Suppressor macrophage (primary cell): ENCODE measurements at places on chromosomes 11 and 22.

DNA sequence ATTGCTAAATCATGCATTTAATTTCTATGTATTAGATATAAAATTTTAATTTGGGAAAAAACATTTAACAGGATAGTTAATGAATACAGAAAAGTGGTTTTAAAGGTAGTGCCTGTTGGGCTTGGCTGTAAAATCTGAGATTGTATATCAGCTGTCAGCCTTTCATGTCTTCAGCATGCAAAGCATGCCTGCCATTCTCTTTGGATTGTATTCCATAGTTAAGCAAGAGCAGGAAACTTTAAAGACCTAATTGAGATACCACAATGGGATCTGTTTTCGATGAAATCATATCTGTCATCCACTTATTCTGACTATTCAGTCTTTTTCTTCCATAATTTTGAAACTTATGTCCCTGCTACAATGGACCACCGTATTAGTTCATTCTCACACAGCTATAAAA, 451.0 kb upstream of the DDI1 start:
- no peak for DNase-seq

DNA sequence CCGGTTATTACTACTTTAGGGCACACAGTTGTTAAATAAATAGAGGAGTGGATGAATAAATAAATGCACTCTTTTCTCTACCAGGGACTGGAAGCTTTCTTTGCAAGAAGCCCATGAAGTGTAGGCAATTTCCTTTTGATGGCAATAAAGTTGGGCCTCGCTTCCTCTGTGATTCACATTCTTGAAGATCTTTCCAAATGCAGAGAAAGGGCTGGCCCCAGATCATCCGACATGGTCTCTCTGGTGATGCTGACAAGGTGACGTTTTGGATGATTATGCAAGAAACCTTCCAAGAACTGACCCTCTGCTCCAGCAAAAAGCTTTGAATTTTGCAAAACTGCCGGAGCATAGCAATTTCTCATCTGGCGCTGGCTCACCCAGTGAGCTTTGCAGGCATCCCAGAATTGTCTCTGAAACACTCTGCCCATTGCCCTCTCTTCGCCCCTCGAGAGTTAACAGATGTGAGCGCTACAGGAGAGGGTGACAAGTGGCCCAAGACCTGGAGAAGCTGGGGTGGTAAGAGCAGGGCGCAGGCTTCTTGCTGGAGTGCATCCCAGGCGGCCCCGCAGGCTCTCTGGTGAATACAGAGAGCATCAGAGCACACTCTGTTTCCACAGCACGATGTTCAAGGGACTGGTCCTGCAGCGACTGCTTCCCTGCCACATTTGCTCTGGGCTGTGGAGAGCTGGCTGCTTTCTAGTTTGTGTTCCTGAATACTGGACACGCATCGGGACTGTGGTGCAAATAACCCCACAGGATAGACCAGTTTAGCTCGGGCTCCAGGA, 11.5 kb upstream of the IFT27 start:
- DNase-seq: no peak

- no peak for DNase-seq
Observed at GRCh38 chr11:114232400-114233059, 63.7 kb upstream of the NNMT start.

DNA sequence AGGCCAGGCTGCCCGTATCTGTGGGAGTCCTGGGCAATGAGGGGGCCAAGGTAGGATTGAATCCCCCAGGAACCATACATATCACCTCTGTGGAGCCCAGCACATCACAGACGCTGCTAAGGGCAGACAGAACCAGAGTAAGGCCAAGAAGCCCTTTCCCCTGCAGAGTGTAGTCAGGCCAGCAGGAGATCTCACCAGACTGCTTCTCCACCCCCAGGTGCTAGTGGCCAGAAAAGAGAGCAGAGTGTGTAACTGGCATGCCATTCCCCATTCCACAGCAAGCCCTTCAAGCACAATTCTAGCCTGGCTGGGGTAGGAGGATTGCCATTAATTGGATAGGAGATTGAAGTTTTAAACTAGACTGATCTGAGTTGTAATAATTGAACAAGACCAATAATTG, 28.0 kb upstream of the FCHSD2 start:
- DNase-seq: no peak

GRCh38 chr22:32310777-32311176, 46.9 kb upstream of the RFPL3 start:
- no peak for DNase-seq

- DNase-seq: no peak
Observed at GRCh38 chr11:92443199-92443598, 218.6 kb downstream of the FAT3 start.

DNA sequence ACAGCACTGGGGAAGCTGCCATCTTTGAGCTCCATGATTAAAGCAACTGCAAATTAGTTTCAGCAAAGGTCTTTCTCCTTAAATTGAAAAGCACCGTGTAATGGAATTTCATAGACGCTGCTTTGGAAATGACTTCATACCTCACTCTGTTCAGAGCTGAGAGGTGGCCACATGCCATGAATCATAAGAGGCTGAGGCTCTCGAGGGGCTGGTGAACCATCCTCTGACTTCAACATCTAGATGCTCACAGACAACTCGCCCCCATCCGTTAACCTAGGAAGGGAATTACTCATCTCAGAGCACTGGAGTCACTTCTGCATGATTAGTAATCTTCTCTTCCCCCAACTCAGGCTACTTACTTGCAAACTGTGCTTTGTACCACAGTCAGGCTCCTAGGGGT, 122.3 kb downstream of the RCN1 start:
- DNase-seq: no peak

DNA sequence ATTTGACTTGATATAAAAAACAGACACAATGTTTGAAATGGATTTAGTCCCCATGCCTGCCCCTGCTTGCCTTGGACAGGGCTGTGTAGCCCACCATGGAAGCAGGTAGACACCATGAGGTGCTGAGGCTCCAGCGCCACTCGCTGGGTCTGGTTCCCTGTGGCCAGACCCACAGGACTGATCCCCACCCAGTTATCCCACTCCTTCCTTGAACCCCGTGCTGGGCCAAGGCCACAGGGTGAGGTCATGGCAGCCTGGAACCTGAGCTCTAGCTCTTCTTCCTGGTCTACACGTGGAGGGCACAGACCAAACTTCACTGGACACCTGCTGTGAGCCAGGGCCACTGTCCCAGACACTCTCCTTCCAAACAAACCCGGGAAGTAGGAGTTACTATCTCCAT, 42.5 kb downstream of the GAB4 start:
- no peak for DNase-seq

DNA sequence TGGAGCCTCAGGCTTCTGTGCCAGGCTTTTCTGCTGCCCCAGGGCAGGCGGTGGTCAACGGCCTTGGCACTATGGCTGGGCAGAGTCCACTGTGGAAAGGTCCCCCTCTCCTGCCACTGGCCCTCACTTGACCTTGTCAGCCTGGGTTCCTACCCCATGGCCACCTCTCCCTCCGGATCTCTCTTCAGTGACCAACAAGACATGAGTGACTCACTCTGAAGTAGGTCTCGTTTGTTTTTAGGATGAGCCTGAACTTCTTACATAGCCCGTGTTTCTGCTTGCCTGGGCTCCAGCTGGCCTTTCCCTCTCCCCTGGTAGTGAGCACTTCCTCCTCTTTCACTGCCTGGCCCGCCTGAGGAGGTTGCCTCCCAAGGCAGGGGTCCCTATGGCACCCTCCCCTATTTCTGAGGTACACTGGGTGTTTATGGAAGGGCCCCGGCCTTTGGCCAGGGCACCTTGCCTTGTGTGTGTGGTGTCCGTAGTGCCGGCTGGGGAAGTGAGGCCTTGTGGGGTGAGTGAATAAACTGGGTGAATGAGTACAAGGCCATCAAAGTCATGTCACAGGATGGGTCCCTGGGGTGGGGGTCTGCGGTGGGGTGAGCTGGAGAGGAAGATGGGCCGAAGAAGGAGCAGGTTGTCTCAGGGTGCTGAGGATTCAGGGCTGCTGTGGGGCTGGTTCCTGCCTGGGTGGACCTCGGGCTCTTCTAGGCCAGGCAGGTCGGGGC, 5.0 kb downstream of the SHANK3 start:
- DNase-seq: no peak

GRCh38 chr11:72389116-72389515, 45.2 kb downstream of the CLPB start:
- DNase-seq: no peak

DNA sequence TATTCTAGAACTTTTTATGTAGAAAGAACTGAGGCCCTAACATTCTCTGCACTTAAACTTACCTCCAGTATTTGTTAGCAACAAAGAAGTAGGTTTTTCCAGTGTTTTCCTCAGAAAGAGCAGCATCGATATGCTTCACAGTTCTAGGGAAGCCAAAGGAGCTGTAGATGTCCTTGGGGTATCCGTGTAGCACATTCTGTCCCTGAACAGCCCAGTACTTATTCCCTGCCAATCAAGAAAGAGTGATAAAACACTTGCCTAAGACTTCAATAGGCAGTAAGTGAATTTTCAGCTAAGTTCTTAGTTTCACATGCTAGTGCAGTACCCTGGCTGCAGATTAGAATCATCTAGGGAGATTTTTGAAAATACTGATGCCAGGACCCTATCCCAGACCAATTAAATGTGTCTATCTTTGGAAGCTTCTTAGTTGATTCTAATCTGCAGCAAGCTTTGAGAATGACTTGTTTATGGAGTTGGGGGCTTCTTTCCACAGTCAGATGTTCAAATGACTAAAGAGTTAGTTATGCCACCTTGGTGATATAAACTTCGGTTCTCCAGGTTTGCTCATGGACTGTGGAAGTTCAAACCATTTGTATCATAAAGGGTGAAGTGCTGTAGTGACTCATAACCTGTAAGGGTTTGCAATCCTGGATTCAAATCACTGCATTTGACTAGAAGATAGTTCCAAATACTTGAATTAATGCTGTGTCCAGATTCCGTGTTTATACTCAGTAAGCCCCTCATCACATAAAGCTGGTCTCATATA, 6.5 kb downstream of the MMP1 start:
- DNase-seq: no peak

DNA sequence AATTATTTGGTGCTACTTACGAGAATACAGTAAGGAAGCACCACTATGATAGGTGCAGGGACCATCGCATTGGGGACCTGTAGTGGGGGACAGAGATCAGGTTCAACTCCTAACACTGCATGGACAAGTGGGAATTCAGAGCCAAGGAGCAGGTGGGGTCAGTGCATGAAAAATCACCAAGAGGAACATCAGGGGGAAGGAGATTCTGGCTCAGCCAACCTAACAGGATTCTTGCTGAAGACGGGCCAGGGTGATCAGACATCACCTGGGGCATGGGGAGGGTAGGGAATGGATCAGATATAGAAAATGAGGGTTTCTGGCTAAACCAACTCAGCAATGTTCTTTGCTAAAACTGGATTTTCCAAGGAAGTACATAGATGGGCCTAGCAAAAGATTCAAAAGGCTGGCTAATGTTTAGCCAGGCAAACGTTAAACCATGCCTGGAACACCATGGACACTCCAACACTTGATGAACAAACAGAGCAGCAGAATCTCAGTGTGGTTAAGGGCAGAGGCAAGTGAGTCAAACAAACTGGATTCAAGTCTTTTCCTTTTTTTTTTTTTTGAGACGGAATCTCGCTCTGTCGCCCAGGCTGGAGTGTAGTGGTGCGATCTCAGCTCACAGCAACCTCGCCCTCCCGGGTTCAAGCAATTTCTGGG, 70.0 kb downstream of the MICAL3 start:
- no peak for DNase-seq

GRCh38 chr11:70834277-70834940, 418.0 kb downstream of the SHANK2 start:
- DNase-seq: no peak

GRCh38 chr11:2698386-2699184, 1.2 kb downstream of the KCNQ1OT1 start:
- DNase-seq: no peak

- no peak for DNase-seq
Observed at GRCh38 chr11:122862091-122862490, 20.5 kb upstream of the JHY start.

DNA sequence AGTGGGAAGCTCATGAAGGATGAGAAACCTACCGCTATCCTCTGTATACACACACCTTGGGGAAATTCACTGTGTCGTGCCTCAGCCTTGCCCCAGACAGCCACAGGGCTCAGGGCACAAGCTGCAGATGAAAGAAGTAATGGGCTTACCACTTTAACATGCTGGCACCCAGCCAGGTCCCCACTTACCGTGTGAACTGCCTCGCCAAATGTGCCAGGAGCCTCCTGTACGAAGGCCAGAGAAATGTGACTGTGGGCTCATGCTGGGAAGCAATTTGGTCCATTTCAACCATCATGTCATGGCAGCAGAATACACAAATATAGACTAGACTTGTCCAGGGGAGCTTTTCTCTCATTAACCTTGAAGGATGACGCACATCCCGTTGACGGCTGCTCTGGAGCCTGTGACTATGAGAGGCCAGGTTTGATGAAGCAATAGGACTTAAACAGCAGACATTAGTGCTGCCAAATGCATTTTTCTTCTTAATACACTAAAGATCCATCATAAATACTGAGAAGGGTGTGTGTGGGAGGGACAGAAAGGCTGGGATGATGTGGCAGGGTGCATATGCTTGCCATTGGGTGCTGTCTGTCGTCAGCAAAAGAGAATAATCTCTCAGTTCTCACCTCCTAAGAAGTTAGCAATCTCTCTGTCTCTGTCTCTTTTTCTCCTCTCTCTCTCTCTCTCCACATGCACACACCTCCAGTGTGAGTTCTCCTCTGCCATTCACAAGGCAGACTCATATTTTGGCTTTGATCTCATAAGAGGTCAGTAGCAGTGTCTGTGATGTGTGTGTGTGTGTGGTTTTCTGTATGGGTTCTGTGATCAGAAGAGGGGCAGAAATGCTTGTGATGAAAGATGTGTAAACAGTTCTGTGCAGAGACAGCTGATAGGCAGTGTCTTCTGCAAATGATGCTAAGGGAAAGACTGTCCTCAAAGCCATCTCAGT, 142.4 kb downstream of the KIRREL3 start:
- DNase-seq: no peak

DNA sequence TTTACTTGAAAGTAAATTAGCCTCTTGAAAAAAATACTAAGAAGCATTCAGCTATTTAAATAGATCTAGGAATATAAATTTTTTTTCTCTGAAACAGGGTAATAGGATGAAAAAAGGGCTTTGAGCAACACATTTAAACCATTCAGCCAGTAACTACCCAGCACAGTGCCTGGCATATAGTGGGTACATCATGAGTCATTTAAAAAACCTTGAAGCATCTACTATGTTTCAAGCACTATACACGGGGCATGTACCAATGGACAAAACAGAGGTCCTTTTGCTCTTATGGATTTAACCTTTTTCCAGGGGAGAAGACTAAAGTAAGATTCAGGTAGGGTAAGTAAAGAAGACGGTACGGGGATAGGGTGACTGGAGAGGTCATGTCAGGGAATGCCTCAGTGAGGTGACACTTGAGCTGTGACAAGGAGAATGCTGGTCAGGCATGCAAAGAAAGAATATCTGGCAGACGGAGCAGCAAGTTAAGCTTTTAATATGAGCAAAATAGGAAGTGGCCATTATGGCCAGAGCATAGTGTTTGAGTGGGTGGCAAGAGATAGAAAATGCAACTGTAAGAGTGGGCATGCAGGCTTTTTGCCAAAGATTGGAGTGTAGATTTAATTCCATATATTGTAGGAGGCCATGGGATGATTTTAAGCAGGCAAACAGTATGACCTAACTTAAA, 101.1 kb downstream of the HIPK3 start:
- DNase-seq: peak; percentile 43

- DNase-seq: no peak
Observed at GRCh38 chr11:93817426-93818348, 32.7 kb downstream of the VSTM5 start.

GRCh38 chr11:96293109-96293508, 49.9 kb downstream of the MAML2 start:
- DNase-seq: no peak

GRCh38 chr11:2581151-2581930, 118.5 kb downstream of the KCNQ1OT1 start:
- DNase-seq: no peak
